CD4-positive, alpha-beta T cell treated with Interleukin-15 for 1 hour (primary cell): ENCODE measurements at places on chromosomes 3 and 15.

DNA sequence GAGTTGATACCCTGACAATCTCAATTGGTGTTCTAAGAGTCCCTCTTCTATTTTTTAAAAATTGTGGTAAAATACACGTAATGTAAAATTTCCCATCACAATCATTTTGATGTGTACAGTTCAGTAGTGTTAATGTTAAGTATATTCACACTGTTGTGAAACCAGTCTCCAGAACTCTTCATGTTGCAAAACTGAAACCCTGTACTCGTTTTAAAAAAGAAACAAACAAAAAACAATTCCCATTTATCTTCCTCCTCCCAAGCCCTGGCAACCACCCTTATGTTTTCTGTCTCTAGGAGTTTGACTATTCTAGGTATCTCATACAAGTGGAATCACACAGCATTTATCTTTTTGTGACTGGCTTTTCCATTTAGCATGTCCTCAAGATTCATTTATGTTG, 28.7 kb upstream of the ALPK3 start:
- no peak for DNase-seq

- DNase-seq = no peak
Observed at GRCh38 chr15:57364282-57365007, 11.9 kb upstream of the CGNL1 start.

DNA sequence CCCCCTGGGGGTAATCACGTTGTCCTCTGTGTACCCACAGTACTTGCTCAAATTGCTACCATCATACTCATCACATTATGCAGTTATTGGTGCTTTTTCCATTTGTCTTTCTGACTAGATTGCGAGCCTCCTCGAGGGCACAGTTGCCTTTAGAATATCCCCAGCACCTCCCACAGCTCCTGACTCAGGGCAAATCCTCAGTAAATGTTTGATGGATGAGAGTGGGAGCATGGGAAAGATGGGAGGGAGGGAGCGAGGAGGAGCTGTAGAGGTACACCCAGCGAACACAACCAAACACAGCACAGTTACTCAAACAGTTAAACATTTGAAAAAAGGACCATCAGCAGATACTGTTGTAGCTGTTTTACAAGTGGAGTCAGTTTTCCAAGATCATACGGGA, 27.9 kb downstream of the SIDT1 start:
- no peak for DNase-seq

DNA sequence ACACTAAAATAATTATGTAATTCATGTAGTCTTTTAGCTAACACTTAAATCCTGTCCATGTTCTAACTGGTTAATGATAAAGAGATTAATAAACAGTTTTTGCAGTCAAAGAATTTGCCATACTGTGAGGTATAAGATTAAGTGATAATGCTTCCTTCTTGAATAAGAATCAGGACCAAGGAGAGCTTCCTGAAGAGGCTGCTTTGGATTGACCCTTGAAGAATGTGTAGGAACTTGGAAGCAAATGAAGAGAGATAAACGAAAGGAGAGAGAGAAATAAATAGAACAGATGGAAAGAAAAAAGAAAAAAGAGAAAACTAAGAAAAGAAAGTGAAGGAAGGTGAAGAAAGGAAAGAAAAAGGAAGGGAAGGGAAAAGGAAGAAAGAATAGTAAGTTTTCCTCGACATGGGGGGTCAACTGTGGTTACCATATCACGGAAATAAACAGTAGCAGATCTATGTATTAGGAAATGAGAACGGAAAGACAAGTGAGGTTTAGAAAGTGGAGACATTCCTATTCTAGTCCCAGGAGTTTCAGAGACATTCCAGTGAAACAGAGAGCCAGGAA, 539.8 kb downstream of the FGF12 start:
- no peak for DNase-seq

- no peak for DNase-seq
Observed at GRCh38 chr3:178198329-178198728, 337.9 kb upstream of the KCNMB2 start.

DNA sequence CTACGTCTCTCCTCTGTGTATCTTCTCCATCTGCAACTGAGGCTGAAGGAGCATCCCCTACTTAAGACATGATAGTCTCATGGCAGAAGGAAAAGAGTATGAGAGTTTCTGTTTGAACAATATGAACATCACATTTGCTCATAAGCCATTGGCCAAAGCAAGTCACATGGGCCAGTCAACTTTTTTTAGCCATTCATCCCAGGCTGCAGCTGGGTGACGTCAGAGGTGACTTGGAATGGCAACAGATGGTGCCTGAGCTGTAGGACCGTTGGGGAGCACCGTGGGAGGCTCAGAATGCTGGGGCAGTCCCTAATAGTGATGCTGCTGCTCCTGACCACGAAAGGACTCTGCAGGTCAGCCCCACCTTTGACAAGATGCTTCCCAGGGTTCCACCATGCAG, 58.7 kb downstream of the CRTC3 start:
- no peak for DNase-seq

DNA sequence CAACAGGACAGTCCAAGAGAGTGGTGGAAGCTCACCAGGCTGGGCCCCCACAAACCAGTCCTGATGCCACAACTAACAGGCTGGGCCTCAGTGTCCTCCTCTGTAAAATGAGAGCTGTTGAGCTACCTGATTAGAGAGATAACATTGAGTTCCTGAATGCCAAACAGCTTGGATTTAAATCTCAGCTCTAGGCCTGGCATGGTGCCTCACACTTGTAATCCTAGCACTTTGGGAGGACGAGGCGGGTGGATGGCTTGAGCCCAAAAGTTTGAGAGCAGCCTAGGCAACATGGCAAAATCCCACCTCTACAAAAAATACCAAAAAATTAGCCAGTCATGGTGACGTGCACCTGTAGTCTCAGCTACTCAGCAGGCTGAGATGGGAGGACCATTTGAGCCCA, 20.1 kb upstream of the TMCC1 start:
- no peak for DNase-seq

DNA sequence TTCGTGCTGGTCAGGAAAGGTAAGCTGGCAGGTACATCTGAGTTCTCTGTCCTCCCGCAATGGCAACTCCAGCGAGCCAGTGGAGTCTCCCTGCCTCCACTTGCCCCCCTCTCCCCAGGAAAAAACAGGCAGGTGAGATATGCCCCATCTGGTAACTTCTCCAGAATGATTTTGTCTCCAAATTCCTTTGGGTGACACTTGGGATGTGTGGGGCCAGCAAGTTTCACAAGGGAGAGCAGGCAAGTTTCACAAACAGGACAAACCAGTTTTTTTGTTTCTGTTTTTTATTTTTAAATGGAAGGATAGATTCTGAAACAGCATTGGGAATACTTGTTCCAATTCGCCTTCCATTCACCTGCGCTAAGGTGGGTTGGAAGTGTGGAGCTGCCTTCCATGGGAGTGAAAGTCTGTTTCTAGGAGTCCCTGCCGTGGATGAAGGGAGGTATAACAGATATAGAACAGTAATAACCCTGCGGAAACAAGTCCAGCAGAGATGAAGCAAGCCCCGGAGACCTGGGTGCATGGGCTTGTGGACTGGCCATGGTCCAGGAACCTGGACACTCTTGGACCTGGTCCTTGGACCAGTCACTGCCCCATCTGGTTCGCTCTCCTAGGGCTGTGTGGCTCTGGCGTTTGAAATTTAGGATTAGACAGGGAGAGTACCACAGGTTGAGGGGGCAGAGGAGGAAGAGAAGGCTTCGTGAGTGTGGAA, 22.9 kb upstream of the KIF23 start:
- no peak for DNase-seq

GRCh38 chr3:95586754-95587153, 1227.6 kb upstream of the EPHA6 start:
- DNase-seq = no peak

DNA sequence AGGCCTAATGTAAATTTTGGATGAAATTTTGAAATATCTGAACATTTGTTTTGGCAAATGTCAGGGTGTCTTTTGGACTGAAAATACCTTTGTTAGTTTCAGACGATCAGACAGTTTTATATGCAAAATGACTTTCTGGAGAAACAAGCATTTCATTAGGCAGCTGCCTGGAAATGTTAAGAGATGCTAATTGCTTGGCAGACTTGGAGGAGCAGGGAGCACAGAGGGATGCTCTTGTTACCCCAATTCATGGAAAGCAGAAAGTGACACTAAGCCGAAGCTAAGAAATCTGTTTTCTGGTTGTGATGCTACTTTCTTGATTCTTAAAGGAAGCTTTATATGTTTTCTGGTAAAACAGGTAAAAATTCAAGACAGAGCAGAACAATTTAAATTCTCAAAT, 204.3 kb upstream of the GBE1 start:
- no peak for DNase-seq

DNA sequence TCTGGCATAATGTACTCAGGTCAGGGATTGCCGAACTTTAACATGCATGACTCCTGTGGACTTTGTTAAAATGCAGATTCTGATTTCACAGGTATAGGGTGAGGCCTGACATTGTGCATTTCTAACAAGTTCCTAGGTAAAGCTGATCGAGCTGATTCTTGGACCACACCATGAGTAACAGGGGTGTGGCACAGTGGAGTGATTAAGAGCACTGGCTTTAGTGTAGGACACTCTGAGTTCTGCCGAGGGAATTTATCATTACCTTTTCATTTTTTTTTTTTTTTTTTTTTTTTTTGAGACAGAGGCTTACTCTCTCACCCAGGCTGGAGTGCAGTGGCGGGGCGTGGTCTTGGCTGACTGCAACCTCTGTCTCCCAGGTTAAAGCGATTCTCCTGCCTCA, 169.3 kb downstream of the ADAMTS9 start:
- DNase-seq = no peak

GRCh38 chr15:38085114-38085513, 150.7 kb downstream of the TMCO5A start:
- peak; percentile 50 for DNase-seq

DNA sequence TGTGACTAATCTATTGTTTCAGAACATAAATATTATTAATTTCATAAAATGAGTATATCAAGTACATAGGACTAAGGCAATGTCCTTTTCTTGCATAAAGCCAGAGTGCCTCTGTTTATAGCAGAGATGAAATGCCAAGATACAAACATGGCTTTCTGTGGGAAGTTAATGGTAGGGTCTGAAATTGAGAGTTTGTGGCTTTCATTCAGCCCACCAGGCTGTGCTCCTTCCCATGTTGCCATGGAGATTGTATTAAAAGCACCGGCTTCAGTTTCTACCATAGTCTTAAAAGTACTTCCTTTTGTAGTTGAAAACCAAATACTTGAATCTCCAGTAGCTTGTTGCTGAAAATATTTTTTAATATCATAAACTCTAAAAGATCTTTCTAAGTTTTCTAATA, 114.0 kb downstream of the LRRC28 start:
- DNase-seq = no peak

DNA sequence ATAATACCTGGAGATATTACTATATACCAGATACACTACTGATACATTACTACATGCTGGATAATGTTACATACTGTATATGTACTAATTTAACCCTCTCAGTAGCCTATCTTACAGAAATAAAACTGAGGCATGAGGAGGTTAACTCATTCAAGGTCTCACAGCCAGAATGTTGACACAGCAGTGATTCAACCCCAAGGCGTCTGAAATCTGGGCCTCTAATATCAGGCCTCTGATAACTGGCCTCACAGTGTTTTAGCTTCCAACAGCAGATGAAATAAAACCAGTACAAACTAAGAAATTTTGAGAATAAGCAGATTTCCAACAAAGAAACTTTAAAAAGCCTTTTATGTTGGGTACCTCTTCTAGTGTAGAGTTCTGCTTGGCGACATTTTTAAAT, 23.4 kb downstream of the DZIP1L start:
- DNase-seq = no peak

DNA sequence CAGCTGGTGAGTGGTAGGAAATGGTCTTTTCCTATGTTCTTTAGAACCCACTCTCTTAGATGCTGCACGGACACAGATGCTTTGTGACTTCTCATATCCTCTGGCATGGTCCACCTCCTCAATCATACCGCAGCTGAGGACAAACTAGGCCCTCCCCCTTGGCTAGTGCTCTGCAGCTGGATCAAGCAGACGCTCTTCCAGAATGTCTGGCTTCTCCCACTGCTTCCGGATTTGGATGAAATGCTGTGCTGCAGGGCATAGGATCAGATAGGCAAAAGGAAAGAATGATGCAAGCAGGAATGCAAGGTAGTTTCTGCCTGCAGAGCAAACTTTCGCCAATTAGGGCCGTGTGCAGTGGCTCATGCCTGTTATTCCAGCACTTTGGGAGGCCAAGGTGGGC, 75.7 kb upstream of the SLC4A7 start:
- no peak for DNase-seq

- DNase-seq = no peak
Observed at GRCh38 chr3:69126999-69127398, 4.6 kb upstream of the LMOD3 start.

DNA sequence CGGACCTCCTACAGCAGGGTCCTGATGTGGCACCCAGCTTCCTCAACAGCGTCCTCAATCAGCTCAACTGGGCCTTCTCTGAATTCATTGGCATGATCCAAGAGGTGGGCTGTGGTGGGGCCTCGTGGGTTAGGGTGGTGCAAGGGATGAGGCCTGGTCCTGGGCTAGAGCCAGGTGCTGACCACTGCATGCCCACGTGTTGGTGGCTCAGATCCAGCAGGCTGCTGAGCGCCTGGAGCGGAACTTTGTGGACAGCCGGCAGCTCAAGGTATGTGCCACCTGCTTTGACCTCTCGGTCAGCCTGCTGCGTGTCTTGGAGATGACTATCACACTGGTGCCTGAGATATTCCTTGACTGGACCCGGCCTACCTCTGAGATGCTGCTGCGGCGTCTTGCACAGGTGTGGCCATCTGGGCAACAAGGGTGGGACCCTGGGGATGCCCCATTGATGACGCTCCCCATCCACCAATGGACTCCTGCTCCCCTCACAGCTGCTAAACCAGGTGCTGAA, 3.8 kb downstream of the AMIGO3 start:
- DNase-seq = peak; percentile 15

- no peak for DNase-seq
Observed at GRCh38 chr3:110568246-110568645, 503.4 kb upstream of the NECTIN3 start.

GRCh38 chr15:56659197-56659596, 74.1 kb downstream of the ZNF280D start:
- no peak for DNase-seq

GRCh38 chr3:72288955-72289691, 504.2 kb upstream of the PROK2 start:
- DNase-seq = no peak

GRCh38 chr15:71313806-71314205, 198.5 kb downstream of the THSD4 start:
- no peak for DNase-seq

DNA sequence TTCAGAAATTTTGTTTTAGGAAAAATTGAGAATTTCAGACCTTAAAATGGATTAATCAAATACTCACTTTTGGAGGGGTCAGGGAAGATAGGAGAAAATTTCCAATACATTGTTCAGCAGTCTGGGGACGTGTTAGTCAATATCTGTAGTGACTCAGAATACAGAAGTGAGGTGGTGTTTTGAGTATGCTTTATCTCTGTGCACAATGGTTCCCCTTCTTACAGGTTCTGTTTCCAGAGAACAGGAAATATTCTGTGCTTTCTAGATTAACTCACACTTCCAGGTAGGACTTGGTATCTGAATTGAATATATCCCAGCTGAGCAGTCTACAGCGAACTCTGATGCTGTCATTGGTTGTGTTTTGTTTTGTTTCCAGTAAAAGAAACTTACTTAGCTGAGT, 30.7 kb upstream of the CCDC54 start:
- no peak for DNase-seq
